ENCODE measurements at places on chromosomes 4 and X.

- DNase-seq = no peak
These were observed 238.5 kb upstream of the BOD1L1 start for GRCh38 chr4:13865871-13866669.

DNA sequence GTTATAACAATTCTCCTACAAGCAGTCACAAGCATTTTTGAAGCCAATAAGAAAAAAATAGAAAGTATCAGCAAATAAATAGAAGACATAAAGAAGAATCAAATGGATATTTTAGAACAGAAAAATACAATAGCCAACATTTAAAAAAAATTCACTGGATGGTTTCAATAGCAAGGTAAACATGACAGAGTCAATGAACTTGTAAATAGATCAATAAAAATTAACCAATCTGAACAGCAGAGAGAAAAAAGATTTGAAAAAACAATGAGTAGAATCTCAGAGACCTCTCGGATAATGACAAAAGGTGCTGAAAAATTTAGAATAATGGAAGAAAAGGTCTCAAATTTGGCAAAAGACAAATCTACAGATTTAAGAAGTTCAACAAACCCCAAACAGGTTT lies 33.3 kb upstream of the RAB33B start:
- DNase-seq = no peak

GRCh38 chrX:77114501-77114900 lies 332.7 kb upstream of the FGF16 start:
- no peak for DNase-seq

DNA sequence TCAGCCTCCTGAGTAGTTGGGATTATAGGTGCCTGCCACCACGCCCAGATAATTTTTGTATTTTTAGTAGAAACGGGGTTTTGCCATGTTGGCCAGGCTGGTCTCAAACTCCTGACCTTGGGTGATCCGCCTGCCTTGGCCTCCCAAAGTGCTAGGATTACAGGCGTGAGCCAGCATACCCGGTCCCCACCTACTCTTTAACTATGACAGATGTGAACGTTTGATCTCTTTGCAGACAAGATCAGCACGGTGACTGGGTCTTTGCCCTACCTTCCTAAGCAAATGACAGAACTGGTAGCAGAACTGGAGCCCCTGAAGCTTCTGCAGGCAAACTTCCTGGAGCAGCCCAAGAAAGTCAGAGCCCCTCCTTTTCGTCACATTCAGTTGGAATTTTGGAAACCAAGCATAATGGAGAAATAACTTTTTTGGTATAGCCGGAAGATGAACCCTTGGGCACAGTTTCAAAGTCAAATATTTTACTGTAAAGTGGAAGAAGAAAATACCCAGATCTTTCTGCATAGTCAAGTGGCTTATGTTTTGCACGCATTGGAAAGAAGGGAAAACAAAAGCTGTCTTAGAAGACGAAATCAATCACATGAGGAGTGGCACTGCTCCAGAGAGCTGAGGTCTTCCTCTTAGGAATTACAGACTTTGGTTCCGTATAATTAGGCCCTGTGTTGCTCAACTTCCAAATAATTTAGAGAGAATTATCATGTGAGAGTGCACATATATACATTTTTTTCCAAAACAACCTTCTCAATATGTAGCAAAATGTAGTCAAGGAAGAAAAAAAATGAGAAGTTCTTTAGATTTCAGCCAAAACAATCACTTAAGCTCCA lies 90.6 kb downstream of the SORBS2 start:
- no peak for DNase-seq

GRCh38 chr4:18961266-18961665 lies 939.7 kb upstream of the LCORL start:
- DNase-seq = no peak

- DNase-seq = no peak
These were observed 3.0 kb upstream of the SLC25A6 start for GRCh38 chrX:1394731-1395501.

GRCh38 chr4:153787061-153787560 lies 1.8 kb downstream of the SFRP2 start:
- DNase-seq = no peak

- no peak for DNase-seq
These were observed 42.8 kb upstream of the SPP1 start for GRCh38 chr4:87932718-87933141.
